Stimulated activated CD4-positive, alpha-beta T cell treated with anti-CD3 and anti-CD28 coated beads, Interleukin-2, amount 100 ng/mL, for 4 hours (primary cell): ENCODE measurements at places on chromosomes 5 and 9.

GRCh38 chr5:112960863-112961504 lies 15.6 kb upstream of the DCP2 start:
- no peak for DNase-seq

DNA sequence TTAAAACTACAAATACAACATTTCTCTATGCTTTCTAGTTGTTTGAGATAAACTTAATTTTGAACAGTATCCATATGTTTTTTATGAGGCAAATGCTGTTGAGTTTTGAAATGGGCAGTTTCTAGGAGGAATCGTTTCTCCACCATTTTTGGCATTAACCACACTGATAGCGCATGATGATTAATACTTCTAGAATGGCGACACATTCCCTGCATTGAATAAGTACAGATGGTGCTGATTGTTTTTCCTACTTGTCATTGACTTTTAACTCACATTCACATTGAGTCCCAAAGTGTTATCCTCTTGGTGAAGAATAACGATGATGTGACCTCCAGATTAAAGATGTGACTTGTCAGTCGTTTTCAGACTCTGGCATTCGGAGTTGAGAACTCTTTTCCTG lies 6.5 kb upstream of the CCDC192 start:
- DNase-seq = no peak

DNA sequence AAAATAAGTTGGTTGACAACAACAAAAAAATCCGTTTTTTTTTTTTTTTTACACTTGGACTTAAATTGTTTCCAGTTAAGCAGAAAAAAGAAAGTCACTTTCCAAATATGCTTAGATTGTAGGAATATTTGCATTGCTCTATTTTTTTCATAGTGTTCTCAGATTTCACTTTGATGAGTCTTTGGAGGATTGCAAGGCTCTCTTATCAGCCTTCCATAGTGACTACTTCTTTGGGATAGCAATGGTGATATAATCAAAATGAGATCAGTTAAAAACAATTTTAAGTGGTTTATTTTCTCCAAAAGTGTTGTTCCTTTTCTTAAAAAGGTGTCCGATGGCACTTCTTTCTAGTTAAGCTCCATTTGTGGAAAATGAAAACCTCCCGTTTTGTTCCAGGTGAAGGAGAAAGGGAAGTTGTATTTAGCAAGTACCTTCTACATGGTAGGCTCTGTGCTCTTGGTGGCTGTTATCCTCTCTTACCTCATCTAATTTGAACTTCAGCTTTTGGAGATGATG lies 3.9 kb downstream of the RASGRF2 start:
- no peak for DNase-seq

DNA sequence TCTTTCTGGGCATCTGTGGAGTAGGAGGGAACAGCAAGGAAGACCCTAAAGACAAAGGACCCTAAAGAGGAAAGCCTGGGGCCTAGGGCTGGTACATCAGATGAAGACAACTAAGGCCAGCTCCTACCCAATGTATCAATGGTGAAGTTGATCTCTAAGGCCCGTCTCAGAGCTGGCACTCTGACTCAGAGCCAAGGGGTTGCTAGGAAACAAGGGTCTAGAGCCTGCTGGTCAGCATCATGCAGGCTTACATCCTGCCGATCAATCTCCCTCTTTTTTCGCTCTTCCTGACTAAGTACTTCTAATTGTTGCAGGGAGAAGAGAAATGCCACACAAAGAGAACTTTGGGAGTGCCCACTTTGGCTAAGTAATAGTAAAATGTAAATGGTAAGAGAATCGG lies 26.2 kb downstream of the TRIM32 start:
- DNase-seq = no peak

GRCh38 chr9:103899866-103900265 lies 194.2 kb upstream of the SMC2 start:
- no peak for DNase-seq

DNA sequence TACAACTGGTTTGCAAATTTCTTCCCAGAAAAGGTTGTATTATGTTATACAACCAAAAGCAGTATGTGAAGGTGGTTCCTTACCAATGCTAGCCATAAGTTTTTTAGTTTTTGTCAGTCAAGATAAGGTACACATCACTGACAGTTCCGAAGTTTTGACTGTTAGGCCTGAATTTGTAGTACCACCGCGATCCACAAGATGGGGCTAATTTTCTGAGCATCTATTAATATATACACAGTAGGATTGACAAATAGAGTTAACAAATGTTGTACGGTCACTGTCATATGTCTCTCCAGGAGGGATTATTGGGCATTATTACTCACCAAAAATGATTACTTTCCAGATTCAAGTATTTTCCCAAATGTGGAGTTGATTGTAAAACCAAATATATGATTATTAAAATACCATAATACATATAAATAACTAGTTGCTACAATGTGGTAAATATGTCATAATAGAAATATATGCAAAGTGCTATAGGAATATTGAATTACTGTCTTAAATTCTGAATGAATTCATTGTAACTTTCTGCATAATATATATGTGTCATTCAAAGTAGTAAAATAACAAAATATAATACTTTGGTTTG lies 28.4 kb upstream of the LRRC19 start:
- peak; percentile 3 for DNase-seq

DNA sequence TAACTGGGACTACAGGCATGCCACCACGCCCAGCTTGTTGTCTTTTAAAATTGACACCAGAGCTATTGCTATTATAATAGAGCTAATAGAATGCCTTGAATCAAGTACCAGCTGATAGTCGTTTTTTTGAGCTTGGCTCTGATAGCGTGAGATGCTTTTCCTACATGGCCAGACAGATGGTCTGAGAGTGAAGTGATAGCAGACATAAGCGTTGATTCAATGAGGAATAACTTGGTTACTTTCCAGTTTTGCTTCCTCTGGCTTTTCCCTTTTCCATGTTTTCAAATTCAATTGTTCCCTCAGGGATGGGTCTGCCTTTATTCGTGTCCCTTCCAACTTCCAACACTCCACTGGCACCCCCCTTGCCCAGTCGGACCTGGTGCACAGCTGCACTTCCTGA lies 15.4 kb downstream of the AGXT2 start:
- DNase-seq = no peak

DNA sequence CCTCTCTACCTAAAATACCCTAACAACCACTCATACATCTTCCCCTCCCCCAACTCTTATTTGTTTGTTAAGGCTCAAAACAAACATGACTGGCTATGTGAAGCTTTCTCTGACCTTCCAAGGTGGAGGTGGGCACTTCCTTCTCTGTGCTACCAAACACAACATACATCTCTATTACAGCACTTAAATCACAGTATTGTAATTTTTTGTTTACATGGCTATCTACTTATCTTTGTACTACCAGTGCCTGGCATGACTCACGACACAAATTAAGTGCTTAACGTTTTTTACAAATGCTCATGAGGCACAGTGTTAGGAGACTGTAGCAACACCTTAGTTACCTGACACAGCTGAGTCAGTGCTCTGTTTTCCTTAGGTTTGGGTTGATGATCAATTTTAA lies 18.6 kb downstream of the HOMER1 start:
- no peak for DNase-seq

GRCh38 chr5:166111021-166111420 lies 2180.4 kb upstream of the WWC1 start:
- DNase-seq = no peak

GRCh38 chr5:158534203-158534602 lies 565.5 kb downstream of the EBF1 start:
- no peak for DNase-seq

DNA sequence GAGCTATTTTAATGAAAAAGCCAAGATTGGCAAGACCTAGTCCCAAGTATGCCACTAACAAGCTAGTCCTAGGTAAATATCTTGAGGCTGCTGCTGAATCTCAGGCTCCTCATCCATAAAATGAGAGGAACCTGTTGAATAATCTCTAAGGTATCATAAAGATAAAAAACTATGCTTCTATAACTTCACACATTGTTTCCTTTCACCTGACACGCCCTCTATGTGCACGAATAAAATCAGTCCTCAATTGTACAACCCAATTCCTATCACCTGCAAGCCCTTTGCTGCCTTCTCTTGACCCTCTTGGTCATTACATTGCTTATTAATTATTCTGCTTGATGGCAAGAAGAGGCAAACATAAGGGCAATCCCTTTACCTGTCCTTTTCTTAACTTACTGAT lies 69.9 kb downstream of the TRPM6 start:
- DNase-seq = no peak

DNA sequence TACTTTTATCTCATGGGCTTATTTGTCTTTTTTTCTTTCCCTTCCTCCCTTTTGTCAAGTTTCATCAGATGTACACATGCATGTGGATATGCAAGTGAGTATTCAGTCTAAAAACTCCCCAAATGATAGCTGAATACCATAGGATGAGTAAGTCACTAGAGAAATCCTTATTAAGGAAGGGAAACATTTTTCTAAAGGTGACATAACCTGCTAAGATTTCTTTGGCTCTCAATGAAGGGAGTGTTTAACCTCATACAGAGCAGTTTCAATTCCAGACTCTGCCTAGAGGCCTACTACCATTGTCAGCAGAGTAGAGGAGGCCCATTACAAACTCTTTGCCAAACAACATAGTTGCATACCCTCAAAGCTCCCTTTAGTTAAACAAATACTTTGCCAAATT lies 192.4 kb downstream of the ARHGEF28 start:
- no peak for DNase-seq

GRCh38 chr9:125103770-125104460 lies 39.4 kb downstream of the SCAI start:
- no peak for DNase-seq

DNA sequence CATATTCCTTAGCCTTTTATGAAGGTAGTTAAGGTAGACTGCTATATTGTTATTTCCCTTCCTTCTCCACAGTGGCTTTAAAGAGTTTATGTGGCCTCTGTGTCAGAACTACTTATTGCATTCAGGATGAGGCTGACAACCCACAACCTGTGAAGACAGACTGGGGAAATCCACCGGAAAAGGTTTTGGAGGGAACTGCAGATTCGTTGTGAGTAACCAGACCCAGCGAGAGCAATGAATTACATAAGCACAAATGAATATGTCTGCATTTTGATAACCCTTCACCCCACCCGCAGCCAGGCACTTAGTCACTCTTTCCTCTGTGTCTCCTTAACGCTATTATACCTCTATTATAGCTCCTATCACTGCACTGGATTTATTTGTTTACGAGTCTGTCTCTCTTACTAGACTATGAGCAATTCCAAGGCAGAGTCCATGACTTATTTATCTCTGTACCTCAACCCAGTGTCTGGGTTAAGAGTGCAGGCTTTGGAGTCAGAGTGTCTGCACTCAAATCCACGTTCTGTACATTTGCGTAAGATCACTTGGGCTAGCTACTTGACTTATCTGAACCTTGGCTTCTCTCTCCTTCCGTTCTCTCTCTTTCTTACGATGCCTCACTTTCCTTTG lies 19.2 kb downstream of the KCTD16 start:
- peak; percentile 80 for DNase-seq

GRCh38 chr9:133991214-133991921 lies 756 bp downstream of the VAV2 start:
- no peak for DNase-seq

DNA sequence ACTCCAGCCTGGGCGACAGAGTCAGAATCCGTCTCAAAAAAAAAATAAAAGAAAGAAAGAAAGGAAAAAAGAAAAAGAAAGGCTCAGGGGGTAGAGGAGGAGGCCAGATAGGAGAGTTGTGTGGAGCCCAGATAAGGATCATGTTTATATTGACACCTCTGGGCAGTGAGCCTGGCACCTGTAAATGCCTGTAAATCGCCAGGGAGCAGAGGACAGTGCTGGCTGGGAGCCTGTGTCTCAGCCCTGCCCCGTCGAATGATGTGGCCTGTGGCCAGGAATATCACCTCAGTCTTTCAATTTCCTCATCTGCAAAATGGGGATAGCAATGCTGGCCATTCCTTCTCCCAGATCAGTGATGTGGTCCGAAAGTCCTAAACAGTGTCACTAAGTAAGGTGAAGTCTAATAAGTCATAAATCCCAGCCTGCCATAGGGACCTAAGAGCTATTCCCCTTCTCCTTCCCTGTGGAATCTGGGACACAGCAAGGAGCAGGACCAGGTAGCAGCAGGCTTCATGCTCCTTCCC lies 10.3 kb upstream of the ABO start:
- no peak for DNase-seq

GRCh38 chr5:132819468-132819867 lies 6.4 kb downstream of the SOWAHA start:
- no peak for DNase-seq

DNA sequence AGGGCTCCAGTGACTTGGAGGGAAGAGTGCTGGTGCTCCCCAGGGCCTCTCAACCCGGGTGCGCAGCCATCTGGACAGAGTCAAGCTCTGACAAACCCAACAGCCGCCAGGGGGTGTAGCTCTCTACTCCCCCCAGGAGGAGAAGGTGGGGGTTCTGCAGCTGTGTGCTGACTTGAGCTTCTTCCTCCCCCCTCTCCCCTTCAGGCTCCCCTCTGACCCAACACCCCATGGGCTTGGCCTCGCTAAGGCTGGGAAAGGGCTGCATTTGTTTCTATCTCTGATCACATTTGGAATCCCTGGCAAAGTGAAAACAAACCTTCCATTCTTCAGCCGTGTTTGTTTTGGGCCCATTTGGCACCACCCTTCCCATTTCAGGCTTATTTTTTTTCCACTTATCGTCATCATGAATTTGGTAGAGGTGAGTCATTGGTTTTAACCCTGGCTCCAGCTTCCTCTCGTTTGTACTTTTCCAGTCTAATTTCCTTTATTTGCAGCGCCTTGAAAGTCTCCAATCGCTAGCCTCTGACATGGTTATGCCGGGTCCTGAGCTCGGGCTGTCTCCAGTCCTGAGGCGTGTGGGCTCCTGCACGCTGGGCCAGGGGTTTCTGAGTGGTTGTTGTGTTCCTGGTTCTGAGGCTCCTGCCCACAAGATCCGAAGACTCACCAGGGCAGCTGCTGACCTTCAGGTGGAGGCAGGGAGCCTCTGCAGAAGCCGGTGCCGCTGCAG lies 36.1 kb downstream of the DAP start:
- no peak for DNase-seq

- DNase-seq = no peak
Observed at GRCh38 chr9:122252796-122253195, 11.8 kb downstream of the RBM18 start.

DNA sequence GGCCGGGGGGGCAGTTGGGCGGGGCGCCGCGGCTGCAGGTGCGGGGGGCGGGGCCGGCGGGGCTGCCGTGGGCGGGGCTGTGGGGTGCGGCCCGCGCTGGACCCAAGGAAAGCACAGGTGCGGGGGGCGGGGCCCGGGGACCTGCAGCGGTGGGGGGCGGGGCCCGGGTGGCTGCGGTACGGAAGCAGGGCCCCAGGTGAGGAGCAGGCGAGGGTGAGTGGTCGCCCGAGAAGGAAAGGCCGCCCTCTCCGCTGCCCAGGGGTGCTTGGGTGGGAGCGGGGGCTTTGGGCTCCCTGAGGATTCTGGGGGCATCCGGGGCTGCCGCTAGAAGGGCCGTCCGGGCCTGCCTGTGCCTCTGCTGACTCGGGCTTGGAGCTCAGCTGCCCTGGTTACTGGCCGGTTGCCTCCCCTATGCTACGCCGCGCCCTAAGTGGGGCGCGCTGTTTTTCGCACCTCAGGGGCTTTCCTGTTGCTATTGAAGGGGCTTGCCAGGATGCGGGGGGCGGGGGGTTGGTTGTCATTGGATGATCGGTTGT lies 767 bp downstream of the RALGPS1 start:
- peak; percentile 5 for DNase-seq

- no peak for DNase-seq
Observed at GRCh38 chr5:10124287-10124686, 125.4 kb downstream of the ATPSCKMT start.
